CMK (cell line): ENCODE measurements at places on chromosomes 13 and 19.

DNA sequence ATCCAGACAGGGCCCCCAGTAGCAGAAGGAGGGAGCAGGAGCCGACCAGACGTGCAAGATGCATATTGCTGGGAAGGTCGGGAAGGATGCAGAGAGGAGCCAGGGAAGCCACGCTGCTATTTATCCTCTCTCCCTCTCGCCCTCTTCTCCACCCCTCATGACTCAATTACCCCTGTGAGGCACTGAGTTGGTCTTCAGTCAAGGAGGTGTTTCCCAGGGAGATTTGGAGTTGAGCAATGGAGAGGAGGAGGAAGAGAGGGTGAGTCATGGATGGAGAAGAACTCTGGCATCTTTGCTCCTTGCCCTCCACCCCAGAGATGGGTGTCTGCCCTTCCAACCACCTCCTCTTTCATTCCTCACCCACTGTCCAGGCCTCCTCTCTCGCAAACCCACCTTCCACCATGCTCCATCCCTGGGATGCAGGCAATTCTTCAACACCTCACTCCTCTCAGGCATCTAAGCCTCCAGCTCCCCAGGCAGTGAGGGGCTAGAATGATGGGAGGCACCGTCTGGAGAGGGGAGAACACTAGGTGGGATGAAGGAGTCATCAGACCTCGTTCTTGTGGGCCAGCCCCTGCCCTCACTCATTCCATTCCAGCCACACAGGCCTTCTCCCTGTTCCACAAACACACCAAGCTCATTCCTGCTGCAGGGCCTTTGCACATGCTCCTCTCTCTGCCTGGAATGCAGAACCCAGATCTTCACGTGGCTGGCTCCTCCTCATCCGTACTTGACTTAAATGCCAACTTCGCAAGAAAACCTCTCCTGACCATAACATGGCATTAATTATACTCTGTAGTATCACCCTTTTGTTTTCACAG is at the start of gene SBSN:
TSS of gene SBSN (minus strand) at position 94 of the 821 bp plus-strand sequence. CDS start at position 64, 30 bp downstream.
- no peak for DNase-seq

- no peak for DNase-seq
These were observed 3.3 kb upstream of the SLC15A1 start for GRCh38 chr13:98755729-98756128.

DNA sequence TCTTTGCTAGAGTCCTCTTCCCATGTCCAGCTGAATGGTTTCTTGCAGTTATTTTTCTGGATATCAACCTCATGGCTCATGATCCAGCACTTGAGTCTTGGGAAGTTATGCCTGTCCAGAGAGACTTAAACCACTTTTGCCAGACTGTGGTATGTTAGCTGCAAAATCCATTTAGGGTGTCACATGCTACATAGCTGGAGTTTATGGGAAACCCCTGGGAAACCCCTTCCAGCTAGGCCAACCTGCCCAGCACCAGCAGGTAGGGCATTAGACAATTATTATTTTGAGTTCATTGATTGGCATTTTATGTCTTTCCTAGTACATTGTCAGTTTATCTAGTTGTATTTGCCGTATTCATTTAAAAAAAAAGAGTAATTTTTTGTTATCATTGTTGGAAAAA is 797.8 kb downstream of the EFNB2 start:
- DNase-seq, result no peak

DNA sequence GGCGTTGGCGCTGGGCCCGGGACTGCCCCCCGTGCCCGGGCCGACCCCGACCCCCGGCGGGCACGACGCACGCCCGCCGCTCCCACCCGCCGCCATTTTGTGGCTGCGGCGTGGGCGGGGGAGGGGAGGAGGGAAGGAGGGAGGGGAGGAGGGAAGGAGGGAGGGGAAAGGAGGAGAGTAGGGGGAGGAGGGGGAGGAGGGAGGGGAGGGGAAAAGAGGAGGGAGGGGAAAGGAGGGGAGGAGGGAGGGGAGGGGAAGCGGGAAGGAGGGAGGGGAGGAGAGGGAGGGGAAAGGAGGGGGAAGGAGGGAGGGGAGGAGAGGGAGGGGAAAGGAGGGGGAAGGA is at the start of gene BTBD2:
TSS of gene BTBD2 (minus strand) at position 107 of the 343 bp plus-strand sequence. CDS start at position 96, 11 bp downstream.
- DNase-seq, result peak; percentile 77

- no peak for DNase-seq
These were observed 89.7 kb upstream of the CLDN10 start for GRCh38 chr13:95462801-95463200.

DNA sequence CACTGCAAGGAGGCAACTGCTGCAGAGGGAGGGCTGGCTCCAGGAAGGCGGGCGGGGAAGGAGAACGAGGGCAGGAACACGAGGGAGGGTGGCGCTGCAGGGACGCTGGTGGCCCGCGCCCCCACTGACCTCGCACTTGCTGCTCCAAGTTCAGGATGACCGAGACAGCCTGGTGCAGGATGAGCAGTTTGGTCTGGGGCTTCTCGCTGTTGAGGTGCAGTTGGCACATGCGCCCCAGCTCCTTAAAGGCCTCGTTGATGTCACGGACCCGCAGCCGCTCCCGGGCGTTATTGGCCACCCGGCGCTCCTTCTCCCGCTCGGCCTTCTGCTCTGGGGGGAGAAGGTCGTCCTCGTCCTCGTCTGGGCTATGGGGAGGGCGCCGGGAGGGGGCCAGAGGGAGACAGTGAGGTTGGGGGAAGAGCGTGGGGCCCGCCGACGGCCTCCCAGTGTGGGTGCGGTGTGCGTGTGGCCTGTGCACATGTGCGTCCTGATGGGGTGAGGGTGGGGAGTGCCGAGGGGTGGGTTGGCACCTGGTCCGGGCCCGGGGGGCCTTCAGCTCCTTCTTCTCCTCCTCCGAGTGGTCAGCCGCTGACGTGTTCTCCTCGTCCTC is 10.0 kb upstream of the UQCR11 start:
- DNase-seq, result no peak

DNA sequence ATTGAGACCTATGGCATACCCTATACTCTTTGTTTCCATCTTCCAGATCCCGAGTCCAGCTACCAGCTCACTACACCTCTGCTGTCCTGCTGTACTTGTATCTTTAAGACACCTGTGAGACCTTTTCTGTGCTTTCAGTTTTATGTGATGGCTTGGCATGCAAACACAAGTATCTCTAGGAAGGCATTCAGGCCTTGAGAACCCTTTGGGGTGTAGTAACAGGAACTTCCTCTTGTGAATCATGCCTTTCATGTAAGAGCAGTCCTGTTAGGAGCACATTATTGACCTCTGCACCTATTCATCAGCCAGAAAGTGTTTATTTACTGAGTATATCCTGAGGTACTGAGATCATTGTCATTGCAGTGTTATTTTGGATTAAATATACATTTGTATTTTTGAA is 87.0 kb upstream of the HTR2A start:
- DNase-seq, result no peak

- no peak for DNase-seq
These were observed 5.0 kb downstream of the RNF113B start for GRCh38 chr13:98171900-98172589.

GRCh38 chr13:42068886-42069285 is 20.4 kb downstream of the DGKH start:
- DNase-seq, result no peak

- DNase-seq, result no peak
These were observed 191.0 kb upstream of the SOX1 start for GRCh38 chr13:111875915-111876314.

- no peak for DNase-seq
These were observed 33.8 kb downstream of the TSC22D1 start for GRCh38 chr13:44542361-44542760.

DNA sequence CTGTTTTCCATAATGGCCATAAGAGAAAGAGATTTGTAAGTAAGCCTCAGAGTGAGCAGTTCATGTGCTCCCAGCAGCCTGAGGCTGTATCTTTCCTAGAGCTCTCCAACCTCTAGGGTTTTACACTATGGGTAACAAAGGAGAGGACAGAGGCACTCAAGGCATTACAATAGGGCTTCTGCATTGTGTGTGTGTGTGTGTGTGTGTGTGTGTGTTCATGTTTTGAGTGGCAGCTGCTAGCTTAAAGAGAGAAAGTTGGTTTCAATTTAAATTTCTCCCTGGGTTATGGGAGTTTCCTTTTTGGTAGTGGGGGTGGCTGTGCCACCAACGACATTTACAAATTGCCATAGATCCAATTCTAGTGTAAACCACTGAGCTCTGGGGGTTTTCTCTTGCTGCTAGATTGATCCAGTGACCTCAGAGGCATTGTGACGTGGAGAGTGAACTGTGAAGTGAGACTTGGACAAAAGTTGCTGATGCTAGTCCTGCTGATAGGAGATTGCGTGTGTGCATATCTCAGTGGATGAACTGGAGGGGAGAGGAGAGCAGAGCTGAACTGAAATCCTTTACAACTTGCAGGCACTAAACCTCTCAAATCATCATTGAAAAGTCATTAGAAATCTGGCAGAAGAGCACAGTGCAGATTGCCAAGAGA is 67.2 kb upstream of the OLFM4 start:
- DNase-seq, result no peak

DNA sequence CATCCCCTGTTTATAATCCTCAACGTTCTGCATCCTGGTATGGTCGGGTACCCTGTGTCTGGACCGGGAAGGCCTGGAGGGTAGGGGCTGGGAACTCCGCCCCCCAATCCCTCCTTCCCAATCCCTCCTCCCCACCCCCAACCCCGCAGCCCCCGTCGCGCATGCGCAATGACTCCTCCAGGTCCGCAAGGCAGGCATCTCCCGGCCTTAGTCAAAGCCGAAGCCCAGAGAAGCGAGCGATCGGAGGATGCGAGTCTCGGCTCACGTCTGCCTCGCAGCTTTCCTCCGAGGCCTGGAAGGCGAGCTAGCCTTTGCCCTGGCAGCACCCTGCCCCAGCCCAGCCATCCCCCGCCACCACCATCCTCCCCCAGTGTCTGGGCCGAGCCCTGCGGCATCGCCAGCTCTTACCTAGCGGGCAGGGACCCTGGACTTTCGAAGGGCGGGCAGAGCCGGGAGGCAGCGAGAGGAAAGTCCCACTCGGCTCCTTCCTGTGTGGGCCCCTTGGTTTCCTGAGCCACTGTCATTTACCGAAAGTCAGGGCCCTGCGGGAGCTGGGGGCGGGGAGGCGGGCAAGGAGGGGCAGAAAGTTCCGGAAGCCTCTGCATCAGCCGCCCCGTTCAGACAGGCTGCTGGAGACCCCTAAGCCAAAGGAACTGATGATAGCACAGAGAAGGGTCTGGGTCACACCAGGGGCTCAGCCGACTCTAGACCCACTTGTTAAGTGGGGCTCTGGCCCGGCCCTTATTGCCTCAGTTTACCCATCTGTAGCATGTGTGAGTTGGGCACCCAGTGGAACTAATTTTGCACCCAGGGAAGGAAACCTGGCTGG is at the start of gene JAK3:
TSS of gene JAK3 (minus strand) at position 445 of the 829 bp plus-strand sequence. CDS start 3,565 bp downstream, outside the sequence.
- DNase-seq, result peak; percentile 78

- no peak for DNase-seq
These were observed 91.0 kb upstream of the MYCBP2 start for GRCh38 chr13:77417897-77418296.

- no peak for DNase-seq
These were observed 11.4 kb downstream of the PCCA start for GRCh38 chr13:100100115-100100879.
